Adrenal gland (tissue), 19 donors: ENCODE measurements at places on chromosomes 11 and 22. TPM values are rescaled to one million over a fixed set of nuclear protein-coding genes. Genes with fewer than 3 reads are reported as not detected.
A peak's percentile ranks its signal among the peaks of the same experiment; 100 is the strongest.

- no peak for DNase-seq
Observed at GRCh38 chr11:103881584-103881983, 154.9 kb upstream of the DDI1 start.

DNA sequence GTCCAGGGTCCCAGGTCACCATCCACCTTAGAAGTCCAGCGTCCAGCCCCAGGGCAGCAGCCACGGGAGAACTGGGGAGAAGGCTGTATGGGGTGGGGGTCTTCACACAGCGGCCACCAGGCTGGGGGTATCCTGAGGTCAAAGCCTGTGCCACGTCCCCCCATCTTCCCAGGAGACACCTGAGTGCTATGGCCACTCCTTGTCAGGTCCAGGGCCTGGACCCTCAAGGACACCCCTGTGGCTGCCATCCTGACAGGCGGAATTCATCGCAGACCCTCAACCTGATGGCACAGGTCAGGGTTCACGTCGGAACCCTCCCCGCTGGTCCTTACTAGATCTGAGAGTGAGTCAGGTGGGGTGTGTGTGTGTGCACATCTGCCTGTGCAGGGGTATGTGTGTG is 18.6 kb downstream of the BRSK2 start:
- DNase-seq: no peak

GRCh38 chr11:79439410-79439885 is 1.4 kb downstream of the TENM4 start:
- DNase-seq: peak; percentile 53

The CHADL gene
- polyA plus RNA-seq: 9.2 TPM

The NRXN2 gene
- polyA plus RNA-seq: 3.3 TPM
